ENCODE measurements at places on chromosomes 7 and 10. TPM values are rescaled to one million over a fixed set of nuclear protein-coding genes. Genes with fewer than 3 reads are reported as not detected.

Gene CYP17A1
- not detected for total RNA-seq

Gene ZNF680
- 15.3 TPM for total RNA-seq

Gene MSMB
- total RNA-seq: not detected

Gene LRMDA
- total RNA-seq: 0.86 TPM

Gene CALHM3
- total RNA-seq: 0.17 TPM

Gene RBP3
- not detected for total RNA-seq

Gene DRGX
- total RNA-seq: not detected

Gene TRIM73
- total RNA-seq: 0.90 TPM

Gene TYW1B
- total RNA-seq: 11.5 TPM

Gene ASB10
- not detected for total RNA-seq

Gene C10orf53
- total RNA-seq: not detected

Gene JAKMIP3
- 0.84 TPM for total RNA-seq

Gene NUTM2A
- total RNA-seq: 0.41 TPM

Gene SFMBT2
- total RNA-seq: 8.6 TPM

Gene INHBA
- total RNA-seq: 2.7 TPM

Gene COL17A1
- total RNA-seq: 1.9 TPM

DNA sequence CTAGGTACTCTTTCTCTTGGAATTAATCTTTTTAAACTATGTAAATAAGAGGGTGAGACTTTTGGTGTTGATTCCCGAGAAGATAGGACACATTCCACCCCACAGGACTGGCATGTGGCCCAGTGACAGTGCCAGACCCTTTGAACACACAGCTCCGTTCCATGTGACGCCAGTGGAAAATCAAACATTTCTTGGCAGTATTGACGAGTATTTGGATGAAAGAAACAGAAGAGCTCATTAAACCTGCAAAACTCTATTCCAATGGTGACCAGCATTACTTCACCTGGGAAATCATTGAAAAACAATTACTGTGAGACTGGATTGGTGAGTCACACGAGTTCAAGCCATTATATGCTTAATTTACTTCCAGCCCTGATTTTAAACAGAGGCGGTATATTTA is 25.8 kb downstream of the AKR1E2 start:
- no peak for DNase-seq

GRCh38 chr7:27172315-27172774 is 1.8 kb downstream of the HOXA10 start:
- DNase-seq: peak; percentile 49

DNA sequence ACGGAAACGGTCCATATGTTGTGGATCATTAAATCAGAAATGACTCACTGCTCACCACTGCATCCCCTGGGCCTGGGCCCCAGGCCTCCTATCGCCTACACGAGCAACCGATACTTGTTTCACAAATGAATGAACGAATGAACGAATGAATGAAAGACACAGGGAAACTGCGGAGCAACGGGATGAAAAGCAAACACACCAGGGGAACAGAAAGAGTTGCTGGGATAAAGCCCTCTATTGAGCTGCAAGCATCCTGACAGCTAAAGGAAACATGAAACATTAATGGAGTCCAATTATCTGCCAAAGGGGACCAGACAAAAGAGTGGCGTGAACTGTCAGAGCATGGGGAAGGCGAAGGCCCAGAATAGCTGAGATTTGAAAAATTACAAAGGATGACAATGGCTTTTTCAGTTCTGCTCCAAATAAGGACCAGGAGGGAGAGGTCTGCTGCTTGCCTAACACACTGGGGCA is 92.1 kb downstream of the GRB10 start:
- no peak for DNase-seq

GRCh38 chr10:24643679-24644209 is 79.9 kb downstream of the ARHGAP21 start:
- DNase-seq: no peak

DNA sequence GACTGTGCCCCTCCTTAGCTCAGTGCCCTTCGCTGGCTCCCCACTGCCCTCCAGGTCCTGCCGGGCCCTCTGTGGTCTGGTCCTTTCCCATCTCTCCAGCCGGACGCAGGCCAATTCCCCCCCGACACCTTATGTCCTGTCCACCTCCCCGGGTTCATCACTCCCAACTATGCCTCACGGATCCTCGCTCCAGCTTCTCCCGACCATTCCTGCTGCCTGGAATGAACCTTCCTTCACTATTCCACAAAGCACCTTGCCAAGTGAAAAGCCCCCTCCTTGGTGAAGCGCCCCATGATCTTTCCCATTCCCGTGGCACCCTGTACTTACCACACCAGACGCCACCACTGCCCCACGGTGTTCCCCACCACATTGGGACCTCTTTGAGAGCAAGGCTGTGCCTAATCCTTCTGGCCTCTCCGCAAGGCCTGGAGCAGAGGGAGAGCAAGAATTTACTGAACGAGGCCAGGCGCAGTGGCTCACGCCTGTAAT is 47.2 kb downstream of the TMEM270 start:
- no peak for DNase-seq

DNA sequence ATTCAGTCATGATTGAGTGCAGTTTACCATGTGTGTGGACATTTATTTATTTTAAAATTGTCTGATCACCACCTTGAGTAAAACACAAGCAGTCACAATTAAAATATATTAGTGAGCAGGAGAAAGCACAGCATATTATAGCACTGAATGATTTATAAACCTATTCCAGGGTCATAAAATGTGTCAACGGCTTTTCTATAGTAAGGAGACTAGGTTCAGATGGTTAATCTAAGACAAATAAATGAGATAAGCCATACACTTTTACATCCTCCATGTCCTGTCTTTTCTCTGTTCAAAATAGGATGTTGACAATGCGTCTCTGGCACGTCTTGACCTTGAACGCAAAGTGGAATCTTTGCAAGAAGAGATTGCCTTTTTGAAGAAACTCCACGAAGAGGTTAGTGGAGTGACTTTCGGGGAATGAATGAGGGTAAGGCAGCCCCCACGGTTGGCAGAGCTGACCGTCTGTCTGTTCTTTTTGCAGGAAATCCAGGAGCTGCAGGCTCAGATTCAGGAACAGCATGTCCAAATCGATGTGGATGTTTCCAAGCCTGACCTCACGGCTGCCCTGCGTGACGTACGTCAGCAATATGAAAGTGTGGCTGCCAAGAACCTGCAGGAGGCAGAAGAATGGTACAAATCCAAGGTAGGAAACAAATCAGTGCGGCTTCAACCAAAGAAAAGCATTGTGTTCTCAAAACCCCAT is 5.4 kb downstream of the VIM start:
- no peak for DNase-seq

DNA sequence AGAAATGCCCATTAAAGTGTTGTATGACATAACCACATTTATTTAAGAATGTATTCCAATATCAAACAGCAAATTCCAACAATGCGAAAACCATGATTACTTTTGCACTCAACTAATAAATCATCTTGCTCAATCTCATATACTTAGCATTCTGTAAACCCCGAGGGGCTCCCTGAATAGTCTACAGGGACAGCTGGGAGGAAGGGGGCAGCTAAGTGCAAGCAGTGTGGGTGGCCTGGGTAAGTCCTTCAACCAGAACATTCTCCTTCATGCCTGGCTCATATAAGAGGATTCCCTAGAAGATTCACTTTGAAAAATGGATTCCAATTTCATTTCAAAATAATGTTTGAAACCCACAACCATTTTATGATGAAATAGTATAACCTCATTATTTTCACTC is 355.5 kb downstream of the CDC14C start:
- DNase-seq: no peak

DNA sequence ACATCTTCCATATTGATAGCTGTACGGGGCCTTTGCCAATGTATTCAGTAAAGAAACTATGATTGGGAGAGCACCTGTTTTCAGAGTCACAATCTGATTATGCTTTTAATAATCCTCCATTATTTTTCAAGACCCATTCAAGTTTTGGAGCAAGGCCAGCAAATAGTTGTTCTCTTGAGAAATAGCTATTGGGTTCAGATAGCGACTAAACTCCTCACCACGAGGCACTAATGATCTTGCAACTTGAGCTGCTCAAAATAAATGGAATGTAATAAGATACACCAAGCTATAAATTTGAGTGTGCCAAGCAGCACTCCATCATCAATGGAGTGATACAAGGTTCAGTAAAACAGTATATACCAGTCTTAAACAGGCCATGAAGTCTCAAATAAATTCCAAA is 7.4 kb upstream of the MALRD1 start:
- no peak for DNase-seq

- DNase-seq: no peak
These were observed 26.0 kb upstream of the ZNF800 start for GRCh38 chr7:127418459-127418858.

- no peak for DNase-seq
These were observed 62.1 kb upstream of the NCAPG2 start for GRCh38 chr7:158766570-158767281.

DNA sequence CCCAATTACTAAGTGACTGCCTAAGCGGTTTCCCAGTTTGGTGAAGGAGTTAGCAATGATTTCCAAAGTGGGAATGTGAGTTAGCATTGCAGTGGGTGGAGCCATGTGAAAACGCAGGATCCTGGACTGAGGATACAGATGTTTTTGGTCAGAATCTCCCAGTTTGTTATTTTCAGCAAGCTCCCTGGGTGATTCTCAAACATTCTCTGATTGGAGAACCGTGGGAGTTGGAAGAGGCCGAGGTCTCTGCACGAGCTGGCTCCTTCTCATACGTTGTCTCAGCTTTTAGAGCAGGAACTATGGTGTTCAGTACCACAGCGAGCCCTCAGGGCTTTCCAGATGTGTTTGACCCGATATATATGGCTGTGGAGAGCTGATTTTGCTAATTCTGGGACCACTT is 396.5 kb upstream of the NPVF start:
- DNase-seq: no peak

DNA sequence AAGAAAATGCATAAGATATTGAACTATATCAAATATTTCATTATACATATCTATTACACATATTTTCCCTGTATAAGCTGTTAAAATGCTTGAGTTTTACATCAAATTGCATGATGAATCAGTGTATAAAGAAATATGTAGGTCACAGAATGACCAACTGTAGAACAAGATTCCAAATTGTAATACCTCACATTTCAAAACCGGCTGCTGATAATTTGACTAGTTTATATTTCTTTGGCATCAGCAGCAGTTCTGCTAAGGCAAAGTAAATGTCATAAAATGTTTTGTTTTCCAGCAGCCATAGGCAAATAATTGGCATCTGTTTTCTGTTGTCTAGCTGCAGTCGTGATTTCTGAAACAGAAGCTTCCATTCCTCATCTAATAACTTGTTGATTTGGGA is 633.9 kb downstream of the ARL4A start:
- DNase-seq: no peak

DNA sequence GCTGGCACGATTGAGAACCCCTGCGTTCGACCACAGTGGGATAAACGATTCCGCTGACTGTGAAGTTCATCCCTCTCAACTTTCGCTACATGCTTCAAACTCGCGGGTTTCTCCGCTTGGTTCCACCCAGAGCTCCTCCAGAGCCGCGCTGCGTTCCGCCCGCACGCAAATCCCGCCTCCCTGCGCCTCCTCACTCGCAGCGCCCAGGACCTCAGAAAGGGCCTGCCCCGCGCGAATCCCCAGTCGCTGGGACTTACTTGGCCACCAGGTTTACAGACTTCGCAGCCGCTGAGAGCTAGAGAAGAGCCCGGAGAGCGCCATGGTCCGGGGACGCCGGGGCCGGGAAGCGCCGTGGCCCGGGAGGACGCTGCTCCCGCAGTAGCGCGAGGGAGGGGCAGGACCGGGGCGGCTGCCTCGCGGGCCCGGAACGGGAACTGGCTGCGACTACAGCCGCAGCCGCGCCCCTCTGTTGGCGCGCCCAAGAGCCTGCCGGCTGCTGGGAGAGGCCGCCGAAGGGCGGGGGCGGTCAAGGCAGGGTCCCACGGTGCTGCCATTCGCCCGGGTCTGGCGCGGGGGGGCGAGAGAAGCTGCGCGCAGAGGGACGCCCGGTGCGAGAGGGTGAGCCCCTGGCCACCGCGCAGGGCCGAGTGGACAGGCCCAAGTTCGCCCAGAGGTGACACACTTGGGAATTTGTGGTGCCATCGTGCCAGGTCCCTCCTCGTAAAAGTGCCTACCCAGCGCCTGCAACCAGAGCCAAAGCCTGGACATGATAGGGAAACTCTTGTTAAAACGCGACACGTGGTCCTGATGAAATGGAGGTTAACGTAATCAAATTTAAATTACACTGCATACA is at the start of gene NOD1:
Gene NOD1, minus strand, starts transcription at position 436 of the 853 bp plus-strand sequence. CDS start 21,863 bp downstream, outside the sequence.
- DNase-seq: peak; percentile 81

GRCh38 chr10:86413046-86413728 is 46.6 kb upstream of the GRID1 start:
- DNase-seq: no peak

GRCh38 chr10:3197348-3198003 is 24.9 kb upstream of the PITRM1 start:
- peak; percentile 60 for DNase-seq

- DNase-seq: no peak
These were observed 6.9 kb upstream of the NOBOX start for GRCh38 chr7:144410441-144410840.

DNA sequence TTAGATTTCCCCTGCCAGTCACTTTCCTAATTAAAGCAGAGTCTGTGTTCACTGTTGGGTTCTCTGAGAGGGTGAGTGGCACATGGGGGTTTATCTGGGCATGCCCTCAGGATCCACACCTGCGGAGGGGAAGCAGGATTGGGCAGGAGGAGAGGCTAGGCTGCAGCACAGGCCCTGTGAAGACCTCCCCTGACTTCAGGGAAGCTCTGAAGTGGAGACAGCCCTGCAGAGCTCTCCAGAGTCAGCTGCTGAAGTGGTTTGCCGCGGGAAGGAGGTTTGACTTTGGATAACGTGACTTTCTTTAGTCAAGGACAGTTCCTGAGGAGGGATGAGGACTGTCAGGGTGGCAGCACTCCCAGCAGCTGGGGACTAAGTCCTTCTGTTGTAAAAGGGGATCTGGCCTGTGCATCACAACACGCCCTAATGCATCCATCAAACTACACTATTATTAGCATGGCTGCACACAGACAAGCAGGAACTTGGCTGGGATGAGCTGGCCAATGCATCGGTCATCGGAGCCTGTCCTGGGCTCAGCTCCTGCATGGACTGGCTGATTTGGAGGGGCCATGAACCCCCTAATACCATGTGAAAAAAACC is 50.9 kb upstream of the LEP start:
- DNase-seq: peak; percentile 34

DNA sequence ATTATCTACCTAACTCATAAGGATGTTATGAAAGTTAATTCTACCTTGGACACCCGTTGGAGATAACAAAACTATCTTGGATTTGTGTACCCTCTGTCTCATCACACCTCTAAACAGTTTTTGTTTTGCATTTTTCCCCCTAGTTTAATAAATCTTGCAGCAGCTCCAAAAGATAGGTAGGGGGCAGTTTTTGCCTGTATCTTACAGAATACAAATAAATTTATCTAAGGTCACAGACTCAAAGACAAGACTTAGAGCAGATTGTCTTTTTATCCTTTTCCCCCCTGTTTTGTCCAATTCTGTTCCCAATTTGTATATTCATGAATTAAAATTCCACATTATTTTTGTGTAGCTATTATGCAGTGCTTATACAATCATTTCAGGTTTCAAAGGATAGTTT is 5.0 kb upstream of the SORCS1 start:
- no peak for DNase-seq

DNA sequence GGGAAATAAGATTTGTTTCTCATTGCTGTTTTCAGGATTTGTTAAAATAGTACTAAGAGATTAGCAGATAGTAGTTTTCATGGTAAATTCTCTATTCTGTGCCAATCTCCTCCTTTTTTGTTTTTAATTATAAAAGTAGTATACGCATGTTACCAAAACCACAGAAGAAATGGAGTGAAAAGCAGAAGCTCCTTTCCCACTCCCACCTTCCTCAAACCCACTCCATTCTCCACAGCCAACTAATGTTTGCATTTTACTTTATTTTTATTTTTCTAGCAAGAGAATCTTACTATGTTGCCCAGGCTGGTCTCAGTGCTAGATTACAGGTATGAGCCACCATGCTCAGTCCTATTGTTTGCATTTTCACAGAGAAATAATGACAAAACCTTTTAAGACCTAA is 4.5 kb upstream of the LRMDA start:
- DNase-seq: no peak

Measured in H1 (cell line).